CD4-positive, alpha-beta T cell treated with Interleukin-2 at 100 ng/mL for 4 hours (primary cell): ENCODE measurements at places on chromosomes 7 and 10.

GRCh38 chr7:36667007-36667745 is 57.1 kb downstream of the AOAH start:
- no peak for DNase-seq

DNA sequence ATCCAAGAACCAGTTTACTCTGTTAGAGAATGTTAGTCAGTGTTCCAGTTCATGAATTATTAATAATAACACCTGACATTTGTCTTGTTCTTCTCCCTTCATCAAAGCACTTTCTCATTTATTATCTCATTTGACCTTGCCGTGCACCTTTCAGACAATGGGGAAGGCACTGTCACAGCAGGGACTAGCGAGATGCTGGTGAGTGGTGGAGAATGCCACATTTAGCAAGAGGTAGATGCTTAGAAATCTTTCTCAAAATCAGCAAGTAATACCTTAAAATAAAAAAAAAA is 34.2 kb upstream of the XRCC2 start:
- DNase-seq: no peak

- DNase-seq: no peak
Measured at GRCh38 chr7:134792968-134793367, 13.5 kb downstream of the CALD1 start.

GRCh38 chr10:82942286-82943099 is 1067.5 kb downstream of the NRG3 start:
- DNase-seq: no peak

DNA sequence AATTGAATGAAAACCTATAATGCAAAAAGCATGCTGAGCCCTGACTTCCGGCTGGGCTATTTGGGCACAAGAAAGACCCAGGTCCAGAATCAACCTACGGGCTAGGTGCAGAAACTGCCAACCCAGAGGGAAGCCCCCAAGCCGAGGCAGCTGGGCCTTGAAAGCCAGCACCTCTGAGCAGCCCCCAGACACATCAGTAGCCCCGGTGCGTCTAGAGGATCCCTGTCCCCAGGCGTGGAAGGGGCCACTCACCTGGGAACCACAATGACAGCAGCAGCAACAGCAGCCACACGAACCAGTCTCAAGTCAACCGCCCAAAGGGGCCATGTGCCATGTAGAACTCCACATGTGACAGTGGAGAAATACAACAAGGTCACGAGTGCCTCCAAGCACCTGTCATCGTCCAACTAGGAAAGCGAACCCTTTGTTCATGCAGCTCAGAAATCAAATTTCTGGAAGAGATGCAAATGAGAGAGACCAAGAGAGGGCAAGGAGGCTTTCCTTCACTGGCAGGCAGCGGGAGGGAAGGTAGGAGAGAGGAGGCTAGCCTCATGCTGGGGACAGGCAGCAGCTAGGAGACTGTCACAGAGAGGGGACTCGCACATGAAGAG is 57.5 kb upstream of the CHST15 start:
- no peak for DNase-seq

- DNase-seq: peak; percentile 8
Measured at GRCh38 chr10:71213127-71213621, 804 bp downstream of the UNC5B start.

DNA sequence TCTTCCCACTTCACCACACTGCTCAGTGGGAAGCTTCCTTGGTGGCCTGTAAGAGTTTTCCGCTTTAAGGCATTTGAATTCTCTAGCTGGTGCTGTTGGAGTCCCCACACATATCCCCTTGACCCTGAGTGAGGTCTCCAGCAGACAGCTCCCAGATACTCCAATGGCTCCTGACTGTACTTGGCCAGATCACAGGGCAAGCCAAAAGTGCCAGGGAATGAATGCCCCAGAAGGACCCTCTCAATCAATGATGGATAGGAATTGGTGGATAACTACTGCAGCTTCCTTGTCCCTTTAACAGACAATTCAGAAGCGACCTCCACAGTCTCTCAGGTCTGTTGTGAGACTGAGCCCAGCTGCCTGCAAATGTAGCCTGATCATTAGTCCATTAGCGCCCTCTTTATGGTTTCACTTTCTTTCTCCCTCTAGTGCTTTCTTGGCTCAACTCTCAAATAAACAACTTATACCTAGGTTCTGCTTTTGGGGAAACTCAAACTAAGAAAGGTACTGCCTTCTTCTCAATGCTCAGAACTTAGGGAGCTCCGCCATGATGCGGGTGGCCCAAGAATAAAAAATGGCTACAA is 283.0 kb downstream of the TCF7L2 start:
- no peak for DNase-seq

DNA sequence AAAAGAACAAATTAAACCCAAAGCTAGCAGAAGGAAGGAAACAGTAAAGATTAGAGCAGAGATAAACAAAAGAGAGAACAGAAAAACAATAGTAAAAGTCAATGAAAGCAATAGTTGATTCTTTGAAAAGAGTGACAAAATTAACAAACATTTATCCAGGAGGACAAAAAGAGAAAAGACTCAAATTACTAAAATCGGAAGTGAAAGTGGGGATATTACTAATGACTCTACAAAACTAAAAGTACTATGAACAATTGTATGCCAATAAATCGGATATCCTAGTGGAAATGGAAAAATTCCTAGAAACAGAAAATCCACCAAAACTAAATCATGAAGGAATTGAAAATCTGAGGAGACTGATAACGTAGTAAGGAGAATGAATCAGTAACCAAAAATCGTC is 96.3 kb downstream of the SNX13 start:
- no peak for DNase-seq

DNA sequence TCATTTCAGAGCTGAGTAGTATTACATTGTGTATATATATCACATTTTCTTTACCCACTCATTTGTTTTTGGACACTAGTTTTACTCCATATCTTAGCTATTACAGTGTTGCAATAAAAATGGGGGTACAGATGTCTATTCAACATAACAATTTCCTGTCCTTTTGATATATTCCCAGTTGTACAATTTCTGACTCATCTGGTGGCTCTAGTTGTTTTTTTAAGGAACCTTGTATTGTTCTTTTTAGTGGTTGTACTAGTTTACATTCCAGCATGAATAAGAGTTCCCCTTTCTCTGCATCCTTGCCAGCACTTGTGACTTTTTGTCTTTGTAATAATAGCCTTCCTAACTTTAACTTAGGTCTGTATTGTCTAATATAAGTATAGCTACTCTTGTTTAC is 739.9 kb downstream of the XPNPEP1 start:
- no peak for DNase-seq

GRCh38 chr10:132839061-132839460 is 53.1 kb upstream of the NKX6-2 start:
- DNase-seq: no peak

DNA sequence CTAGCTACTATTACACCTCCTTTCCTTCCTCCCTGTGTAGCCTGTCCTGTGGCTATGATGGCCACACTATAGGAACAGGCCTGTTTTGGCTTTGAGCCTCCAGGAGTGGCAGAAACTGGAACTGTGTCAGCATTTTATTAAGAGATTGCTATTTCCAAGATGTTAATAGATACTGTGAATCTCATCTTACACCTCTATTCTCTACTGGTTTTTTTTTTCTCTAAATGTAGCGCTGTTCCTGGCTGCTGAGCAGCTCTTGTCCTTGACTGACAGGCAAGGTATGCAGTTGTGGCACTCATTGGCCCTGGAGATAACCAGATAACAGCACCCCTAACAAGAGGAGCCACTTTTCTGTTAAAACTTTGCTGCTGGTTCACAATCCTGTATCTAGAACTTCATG is 119.5 kb downstream of the EXOC4 start:
- DNase-seq: no peak
